ENCODE measurements at places on chromosomes 7 and 10.

GRCh38 chr10:9875353-9875752 lies 1142.3 kb upstream of the CELF2 start:
- no peak for DNase-seq

DNA sequence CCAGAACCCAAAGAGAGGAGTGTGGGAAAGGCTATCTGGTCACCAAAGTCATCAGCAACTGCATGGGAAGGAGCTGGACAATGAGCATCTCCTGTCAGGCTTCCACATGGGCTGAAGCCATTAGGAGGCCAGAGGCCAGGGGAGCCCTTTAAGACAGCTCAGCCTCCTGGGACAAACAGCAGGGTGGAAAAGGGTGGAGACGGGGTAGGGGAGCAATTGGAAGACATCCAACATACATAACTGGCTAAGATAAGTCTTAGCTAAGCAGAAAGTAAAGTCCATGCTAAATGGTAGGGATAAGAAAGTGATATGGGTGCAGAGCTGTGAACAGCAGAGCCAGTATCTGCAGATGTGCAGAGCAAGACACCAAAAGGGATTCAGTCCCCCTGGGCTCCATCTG lies 1.5 kb upstream of the OAT start:
- DNase-seq: no peak

DNA sequence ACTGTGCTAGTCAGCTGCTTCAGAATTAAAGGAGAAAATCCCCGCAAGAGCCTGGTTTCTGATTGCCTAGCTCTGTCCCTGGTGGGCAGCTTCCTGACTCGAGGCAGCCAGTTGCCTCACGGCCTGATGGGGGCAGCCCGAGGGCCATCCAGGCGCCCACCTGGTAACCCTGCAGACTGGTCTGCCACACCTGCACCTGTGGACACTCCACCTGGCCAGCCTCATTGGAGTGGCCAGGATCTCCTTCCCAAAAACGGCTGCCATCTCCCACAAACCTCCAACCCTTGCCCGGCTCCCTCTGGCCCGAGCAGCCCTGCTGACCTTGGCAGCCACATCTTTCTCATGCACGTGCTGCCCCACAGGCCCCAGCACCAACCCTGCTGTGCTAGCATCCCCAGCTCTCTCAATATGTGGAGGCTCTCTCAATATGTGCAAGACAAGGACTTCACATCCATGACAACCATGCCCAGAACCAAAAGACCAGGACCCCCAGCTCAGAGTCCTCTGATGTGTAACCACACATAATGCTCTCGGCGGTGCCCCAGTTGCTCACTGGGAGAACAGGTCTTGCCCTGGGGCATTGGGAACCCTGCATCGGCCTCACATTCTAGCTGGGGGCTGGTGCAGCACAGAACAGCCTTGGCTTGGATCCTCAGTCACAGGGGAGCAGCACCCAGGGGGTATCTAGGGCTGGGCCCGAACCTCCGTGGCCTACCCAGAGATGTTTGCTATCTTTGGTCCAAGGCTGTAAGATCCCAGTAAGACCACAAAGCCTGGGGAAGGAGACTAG lies 14.6 kb downstream of the DRGX start:
- DNase-seq: peak; percentile 34

DNA sequence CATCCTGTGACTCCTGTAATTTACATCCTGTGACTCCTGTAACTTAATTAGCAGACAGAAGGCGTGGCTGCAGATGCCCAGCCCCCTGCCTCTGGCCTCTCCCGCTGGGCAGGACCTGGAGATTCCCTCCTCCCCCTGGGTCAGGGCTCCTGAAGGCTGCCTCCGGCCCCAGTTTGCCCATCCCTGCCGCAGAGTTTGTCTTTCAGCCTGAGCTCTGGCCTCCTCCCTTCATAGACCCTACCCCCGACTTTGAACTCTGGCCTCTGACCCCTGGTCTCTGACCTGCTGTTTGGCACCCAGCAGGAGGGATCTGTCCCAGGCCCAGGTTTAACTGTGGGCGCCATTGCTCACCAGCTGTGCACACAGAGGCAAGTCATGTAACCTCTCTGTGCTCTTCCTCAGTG lies 45.6 kb downstream of the ELFN1 start:
- DNase-seq: no peak

- DNase-seq: no peak
These were observed 375 bp upstream of the FGF8 start for GRCh38 chr10:101776161-101776817.

- DNase-seq: no peak
These were observed 127.3 kb downstream of the CUL2 start for GRCh38 chr10:34962866-34963265.

DNA sequence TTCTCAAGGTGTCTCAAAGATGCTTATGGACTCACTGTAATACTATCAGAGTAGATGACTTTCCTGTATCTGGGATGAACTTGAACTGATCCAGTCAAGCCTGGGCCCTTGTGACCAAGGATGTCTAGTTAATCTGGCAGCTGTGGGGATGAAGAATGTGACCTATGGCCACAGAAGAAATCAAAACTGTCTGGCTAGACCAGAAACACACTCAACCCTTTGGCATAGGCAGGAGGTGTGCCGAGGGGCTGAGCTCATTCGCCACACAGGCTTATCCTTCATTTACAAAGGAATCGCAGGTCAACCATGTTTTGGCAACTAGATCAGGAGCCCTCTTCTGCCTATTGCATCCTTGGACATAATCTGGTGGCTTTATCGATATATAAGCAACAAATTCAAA lies 110.6 kb downstream of the ATXN7L1 start:
- no peak for DNase-seq

DNA sequence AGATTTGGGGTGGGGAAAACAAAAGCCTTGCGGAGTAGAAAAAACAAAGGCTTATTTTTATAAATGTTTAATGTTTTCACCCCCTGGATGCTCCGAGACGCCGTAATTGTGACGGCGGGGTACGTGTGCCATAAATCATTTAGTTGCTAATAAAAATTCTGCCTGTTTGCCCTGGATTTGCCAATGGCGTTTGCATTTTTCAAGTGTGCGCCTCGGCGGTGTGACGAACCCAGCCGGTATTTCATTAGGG lies 2.5 kb upstream of the TNRC18 start:
- no peak for DNase-seq

- no peak for DNase-seq
These were observed 50.6 kb downstream of the FAM241B start for GRCh38 chr10:69680610-69681009.

GRCh38 chr10:78899098-78899754 lies 169.5 kb upstream of the ZMIZ1 start:
- peak; percentile 56 for DNase-seq

DNA sequence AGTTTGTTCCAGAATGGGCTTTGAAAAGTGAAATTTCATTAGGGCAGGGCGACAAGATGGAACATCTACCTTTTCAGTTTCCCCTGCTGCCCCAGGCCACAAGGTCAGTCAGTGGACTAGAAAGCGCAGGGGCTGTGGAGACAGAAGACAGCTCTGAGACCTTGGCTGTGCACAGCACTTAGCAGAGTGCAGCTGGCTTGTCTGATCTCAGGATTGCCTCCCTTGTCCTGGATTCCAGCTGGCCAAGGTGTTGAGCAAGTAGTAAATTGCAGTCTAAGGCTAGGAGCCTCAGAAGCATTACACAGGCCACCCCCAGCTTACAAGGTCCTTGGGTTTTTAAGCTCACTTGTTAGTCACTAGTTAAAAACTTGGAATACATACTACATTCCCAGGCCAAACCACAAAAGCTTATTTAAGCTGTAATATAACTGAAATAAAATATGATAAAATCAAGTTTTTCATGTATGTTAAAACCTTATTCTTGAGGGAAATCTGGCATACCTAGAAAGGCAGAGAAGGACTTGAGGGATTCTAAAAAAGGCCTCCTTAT lies 67.3 kb upstream of the NPY start:
- no peak for DNase-seq

DNA sequence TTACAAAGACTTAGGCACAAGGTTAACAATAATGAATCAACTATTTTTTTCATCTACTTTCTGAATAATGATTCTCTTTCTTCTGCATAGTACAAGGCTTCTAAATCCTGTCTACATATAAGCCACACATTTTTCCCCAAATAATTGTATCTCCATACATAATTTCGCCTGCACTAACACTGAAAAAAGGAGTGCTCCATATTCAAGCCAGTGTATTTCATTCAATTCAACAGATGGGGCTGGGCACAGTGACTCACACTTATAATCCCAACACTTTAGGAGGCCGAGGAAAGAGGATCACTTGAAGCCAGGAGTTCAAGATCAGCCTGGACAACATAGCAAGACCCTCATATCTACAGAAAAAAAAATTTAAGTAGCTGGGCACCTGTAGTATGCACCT lies 86.0 kb upstream of the ZNF800 start:
- DNase-seq: no peak

DNA sequence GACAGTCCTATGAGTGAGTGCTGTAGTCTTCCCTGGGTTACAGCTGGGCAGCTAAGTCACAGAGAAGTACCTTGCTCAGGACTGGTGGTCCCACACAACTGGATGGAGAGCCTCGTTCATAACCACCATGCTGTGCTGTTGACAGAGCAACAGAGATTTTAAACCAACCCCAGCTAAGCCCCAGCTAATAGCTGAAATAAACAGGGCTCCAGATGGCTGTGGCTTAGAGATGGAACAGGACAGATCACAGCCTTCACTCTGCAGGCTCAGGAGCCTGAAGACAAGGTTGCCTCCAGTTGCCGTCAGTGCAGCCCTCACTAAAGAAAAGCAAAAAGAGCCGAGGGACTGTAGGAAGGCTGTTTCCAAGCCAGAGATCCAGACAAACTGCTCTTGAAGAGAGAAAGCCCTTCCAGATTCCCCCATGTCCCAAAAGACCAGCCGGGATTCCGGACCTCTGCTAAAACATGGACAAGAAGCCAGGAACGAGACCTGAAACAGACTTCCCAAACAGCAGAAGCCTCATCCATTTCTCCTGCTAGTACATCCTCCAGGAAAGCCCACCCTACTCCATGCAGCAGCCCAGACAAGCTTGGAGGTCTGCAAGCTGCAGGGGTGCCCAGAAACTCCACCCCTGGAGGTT lies 4.2 kb downstream of the HTRA1 start:
- no peak for DNase-seq

DNA sequence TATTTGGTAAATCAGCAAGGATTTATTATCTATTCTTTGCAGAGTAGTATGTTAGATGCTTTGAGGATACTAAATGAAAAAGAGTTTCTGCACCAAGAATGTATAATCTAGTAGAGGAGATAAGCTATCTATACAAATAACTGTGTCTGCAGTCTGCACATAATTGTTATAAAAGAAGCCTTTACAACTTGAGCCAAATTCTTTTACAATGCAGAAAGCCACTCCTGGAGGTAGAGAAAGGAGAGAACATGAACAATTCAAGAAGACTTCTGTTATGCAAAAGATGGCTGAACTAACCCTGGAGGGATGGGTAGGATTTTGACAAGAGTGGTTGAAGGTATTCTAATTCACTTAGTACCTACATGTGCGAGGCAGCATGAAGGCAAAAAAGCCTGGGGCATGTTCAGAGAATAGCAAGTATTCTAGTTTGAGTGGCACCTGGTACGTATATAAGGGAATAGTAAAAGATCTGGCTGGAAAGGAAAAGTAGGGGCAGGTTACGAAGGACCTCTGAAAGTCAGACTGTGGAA lies 251.1 kb upstream of the KAT6B start:
- no peak for DNase-seq

DNA sequence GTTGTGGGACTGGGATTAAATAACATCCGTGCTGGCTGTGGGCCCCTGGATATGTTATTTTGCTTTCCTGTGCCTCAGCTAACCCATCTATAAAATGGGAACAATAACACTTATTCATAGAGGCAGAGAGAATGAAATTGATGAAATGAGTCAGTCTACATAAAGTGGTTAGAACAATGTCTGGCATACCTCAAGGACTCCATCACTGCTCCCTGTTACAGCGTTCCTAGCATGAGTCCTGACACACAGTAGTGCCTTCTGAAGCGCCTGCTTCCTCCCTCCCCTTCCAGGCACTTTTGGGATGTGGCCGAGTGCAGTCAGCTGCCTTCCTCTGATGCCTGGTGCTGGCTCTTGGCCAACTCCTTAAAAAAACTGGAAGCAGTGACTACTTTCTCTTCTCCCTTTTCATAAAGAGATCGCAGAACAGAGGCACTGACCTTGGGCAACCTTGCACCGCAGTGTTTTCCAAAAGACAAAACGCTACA lies 108.4 kb upstream of the ZMIZ1 start:
- peak; percentile 84 for DNase-seq

DNA sequence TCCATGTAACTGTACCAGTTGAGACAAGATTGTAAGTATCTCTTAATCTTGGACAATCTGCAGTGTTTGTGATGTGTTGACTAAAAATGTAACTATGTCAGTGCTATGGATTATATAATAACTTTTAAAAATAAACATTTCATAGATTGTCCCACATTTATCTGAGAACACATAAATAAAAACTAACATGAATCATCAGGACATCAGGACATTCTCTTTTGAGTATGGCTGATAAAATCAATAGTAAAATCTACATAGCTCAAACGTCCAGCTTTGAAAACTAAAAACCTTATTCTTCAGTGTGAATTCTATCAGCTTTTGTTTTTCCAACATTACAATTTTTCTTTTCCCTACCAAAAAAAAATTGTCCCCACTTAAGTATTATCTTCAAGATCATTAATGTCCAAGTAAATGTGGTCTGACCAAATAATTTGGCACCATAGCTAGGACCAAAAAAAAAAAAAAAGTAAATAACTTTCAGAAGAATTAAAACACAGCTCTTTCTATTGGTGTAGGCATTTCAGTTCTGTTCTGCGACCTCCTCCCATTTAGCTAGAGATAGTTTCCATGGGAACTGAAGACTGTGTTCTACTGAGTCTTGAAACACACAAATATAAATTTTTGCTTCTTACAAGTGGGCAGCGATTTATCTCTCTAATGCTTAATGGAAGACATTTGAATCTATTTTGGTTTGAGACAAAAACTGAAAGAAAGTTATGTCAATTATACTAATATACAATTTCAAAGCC lies 123.0 kb upstream of the SGCE start:
- no peak for DNase-seq

GRCh38 chr10:132679217-132679595 lies 106.7 kb downstream of the NKX6-2 start:
- DNase-seq: no peak

DNA sequence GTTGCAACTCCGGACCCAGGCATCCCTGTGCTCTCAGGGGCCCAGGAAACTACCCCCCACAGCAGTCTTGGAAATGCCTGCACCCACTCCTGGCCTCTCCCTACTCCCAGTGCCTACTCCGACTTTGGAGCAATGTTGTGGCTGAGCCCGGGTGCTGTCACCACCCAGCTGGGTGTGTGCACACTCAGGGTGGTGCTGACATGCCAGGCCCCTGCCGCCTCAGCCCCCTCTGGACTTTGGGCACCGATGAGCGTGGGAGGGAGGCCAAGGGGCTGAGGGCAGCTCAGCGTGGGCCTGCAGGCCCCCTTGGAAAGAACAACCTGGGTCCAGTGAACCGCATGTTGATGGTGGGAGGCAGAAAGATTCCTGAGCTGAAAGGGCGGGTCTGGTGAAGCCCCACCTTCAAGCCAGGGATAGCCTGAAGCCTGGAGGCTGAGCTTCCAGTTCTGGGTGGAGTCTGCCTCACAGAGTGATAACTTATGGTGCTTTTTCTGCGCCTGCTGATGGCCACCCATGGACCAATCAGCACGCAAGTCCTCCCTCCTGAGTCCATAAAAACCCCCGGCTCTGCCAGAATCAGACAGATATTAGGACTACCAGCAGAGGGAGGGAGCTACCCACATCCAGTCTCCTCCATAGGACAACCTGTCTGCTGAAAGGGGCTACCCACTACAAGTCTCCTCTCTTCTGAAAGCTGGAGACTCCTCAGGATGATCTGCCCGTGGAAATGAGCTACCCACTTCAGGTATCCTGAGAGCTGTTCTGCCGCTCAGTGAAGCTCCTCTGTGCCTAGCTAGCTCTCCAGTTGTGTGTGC lies 380.4 kb upstream of the SORCS1 start:
- no peak for DNase-seq
